NCI-H774 (cell line): ENCODE measurements at places on chromosomes 5 and 9.
A peak's percentile ranks its signal among the peaks of the same experiment; 100 is the strongest.

GRCh38 chr9:77830618-77831285 lies 182.6 kb upstream of the GNA14 start:
- no peak for DNase-seq

GRCh38 chr9:81777482-81777881 lies 88.1 kb upstream of the TLE1 start:
- no peak for DNase-seq

DNA sequence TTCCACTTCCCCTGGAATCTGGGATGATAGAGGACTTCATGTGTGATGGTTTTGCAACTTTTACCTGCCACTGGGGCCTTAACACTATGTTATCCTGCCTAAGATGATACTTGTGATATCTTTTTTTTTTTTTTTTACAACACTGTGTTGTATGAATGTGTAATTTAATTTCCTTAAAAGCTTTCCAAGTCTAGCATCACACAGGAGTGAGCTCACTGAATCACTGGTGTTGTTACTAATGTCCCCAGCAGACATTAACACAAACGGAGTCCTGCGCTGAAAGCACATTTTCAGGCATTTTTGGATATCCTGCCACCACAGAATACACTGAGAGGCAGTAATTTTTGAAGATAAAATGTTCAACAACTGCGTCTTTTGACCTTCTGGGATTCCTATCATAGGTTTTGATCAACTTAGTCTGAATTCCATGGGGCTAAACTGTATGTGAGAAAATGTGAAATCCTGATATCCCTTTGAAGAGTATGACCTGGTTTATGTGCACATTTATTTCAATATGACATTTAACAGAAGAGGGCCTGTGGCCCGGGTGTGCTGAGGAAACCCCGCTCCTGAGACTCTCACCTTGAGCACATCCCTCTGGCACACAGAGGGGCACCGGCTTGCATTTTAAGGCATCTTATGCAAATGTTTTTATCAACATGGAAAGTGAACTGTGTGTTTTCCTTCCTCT lies 118.0 kb downstream of the FSTL4 start:
- no peak for DNase-seq

DNA sequence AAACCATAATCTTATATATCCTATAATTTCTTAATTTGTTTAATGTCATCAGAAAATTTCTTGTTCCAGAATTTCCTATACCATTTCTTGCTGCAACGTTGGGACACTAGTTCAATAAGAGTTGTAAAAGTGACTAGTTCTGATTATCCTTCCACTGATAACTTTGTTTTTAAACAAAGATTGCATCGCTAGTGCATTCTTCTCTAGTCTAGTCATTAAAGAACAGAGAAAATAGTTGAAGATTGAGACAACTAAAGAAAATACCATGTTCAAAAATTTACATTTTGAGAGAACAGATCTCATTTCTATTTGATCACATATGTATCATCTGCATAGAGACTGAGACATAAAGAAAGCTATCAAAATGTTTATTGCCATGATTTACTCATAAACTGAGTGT lies 1888.2 kb downstream of the EFNA5 start:
- no peak for DNase-seq

DNA sequence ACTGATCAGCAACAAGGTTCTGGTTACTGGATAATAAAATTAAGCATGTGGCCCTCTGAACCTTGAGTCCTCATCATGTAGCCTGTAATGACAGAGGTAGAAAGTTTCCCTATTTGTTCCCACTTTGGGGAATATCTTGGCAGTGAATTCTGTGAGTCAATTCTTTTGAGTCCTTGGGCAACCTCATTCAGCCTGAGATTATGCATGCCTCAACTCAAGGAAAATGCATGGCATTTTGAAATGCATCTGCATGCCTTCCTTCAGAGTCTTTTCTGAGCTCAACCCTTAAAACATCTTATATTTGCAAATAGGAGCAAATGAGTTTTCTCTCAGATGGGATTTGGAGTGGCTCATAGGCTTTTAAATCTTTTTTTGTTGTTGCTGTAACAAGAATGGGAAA lies 218.1 kb upstream of the CD180 start:
- DNase-seq, result no peak

DNA sequence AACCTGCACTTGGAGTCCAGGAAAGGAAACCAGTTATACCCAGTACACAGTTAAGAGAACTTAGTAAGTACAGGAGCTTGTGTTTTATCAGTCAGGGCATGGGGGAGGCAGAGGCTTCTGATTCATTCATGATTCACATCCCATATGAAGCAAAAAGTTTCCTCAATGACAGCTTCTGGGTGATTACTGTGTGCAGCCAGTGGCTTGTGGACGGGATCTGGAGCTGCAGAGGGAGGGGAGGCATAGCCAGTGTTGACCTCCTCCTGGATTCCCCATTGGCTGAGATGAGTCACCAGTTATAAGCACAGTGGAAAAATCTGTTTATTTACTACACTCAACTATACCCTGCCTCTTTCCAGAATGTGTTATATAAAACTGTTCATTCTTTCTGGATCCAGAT lies 17.7 kb downstream of the IL31RA start:
- no peak for DNase-seq

DNA sequence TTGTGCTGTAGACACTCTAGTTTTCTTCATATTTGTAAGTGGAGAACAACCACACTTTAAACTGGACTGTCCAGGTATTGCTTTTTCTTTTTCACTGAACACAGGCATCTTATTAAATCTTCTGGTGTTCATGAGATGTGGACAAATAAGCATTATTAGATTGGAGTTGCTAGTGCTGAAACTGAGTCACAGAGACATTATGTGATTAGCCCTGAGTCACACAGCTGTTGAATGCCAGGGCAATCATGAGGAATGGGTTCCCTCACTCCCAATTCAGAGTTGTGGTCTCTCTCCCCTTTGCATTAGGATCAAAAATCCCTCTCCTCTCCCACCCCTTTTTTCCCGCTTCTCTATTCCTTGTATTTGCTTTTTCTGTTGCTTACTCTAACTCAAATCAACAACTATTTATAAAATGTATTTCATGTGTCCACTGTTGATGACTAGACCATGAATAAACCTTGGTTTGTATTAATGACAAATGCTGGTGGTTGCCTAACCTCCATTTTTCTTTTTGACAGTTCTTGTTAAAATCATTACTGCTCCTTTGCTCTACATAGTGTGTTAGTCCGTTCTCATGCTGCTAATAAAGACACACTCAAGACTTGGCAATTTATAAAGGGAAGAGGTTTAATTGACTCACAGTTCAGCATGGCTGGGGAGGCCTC lies 738.2 kb downstream of the BRINP1 start:
- no peak for DNase-seq

DNA sequence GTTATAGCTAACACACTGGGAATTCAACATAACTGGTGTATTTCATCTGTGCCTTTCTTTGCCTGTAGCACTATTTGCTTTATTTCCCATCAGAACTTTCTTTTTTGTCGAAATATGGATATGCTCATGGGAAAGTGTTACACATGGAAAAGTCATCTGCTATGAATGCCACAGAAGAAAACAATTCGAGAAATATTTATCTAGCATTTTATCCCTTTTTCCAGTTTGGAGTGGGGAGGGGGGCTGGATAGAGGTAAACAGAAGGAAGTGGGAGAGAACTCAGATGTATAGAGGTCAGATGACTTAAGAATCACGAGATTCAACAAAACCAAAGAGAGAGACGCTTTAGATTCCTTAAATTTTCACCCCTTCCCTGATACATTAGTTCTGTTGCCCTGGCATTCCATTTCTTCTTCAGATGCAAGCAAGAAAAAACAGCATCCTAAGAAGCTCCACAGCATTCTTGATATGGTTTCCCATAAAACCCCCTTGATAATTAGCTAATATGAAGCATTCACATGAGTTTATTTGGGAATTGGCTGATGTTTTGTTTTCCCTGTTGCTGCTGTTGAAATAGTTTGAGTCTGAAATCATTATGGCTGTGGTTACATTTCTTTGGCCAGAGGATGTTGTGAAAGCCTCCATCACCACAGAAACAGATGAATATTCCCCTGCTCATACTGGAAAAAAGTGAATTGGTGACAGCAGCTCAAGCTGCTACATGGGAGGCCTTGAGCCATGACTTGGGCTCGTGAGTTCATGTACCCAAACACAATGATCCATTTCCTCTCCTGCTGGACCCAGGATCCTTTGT lies 335.8 kb upstream of the DAB2 start:
- no peak for DNase-seq

DNA sequence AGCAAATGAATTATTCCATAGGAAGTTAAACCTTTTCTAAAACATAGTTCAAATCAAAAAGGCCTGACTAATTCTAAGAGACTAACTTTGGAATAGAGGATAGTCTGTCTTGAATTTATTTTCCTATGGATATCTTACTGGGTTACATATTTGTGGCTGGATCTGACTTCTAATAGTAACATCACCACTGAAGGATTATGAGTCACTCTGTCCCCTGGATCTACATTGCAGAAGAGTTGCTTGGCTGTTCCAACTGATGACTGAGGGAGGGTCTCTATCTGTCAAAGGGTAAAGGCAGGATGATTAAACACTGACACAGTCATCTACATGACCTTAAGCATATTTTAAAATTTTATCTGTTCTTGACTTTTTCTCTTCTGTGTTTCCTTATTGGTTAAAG lies 119.6 kb upstream of the FST start:
- no peak for DNase-seq

DNA sequence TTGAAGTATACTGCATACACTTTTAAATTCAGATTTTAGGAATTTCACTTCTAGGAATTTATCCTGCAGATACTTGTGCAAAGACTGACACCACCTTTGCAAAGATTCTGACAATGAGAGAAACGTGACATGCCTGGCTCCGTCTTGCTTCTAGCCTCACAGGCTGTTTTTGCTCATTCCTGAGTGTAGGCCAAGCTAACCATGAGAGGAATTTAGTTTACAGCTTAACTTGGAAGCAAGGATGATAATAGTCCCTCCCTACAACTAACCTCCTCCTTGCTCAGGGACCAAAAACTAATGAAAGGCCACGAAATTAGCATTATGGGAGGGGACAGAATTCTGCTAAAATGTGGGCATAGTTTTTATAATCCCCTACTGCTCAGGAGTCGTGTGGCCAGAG lies 31.1 kb downstream of the C5orf22 start:
- no peak for DNase-seq

- DNase-seq, result no peak
Measured at GRCh38 chr9:85702726-85703289, 38.9 kb downstream of the AGTPBP1 start.

- peak; percentile 90 for DNase-seq
Measured at GRCh38 chr5:173963867-173964441, 25.0 kb upstream of the C5orf47 start.

GRCh38 chr9:33131790-33132772 lies 35.1 kb downstream of the B4GALT1 start:
- DNase-seq, result no peak

DNA sequence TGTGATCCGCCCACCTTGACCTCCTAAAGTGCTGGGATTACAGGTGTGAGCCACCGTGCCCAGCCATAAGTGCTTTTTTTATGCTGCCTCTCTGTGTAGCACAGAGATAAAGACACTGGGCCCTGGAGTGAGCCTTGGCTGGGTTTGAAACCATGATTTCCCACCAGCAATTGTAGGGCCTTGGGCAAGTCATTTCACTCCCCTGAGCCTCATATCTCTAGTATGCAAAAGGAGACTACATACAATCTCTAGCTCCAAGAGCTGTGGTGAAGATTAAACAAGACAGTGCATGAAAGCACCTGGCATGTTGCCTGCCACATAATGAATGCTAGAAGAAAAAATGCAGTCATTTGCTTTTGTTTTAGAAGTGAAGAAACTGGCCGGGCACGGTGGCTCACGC lies 3.9 kb downstream of the FABP6 start:
- DNase-seq, result no peak

DNA sequence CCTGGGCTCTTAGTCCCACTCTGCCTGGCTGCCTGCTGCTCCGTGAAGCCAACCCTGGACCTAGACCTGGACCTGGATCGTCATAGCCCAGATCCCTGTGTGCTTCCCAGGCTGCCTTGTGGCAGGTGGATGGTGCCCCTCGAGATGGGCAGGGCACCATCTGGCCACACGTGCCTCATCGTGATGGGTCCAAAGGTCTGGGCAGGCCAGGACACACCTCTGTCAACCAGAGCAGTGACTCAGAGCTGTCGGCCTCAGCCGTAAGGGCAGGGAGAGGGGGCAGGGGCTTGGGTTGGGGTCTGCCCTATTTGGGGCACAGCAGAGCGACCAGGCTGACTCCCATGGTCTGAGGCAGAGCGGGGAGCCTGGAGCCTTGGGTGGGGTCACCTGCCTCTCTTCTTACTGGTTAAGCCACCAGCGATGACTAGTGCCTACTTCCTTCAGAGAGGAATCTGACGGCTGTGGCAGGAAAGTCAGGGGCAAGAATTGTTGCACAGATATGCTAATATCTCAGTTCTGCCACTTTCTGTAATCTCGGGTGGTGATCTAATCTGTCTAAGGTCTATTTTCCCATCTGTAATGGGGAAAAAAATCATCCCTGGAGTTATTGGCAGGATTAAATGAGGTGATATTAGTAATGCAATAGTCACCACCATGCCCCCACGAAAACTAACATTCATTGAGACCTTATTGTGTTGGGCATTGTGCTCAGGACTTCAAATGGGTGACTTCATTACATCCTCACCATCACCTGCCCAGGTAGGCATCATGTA lies 3.2 kb upstream of the CDHR2 start:
- no peak for DNase-seq

- no peak for DNase-seq
Measured at GRCh38 chr9:26439061-26439624, 453.5 kb downstream of the CAAP1 start.

- DNase-seq, result no peak
Measured at GRCh38 chr9:110088099-110088498, 119.9 kb downstream of the C9orf152 start.

GRCh38 chr5:57601996-57602395 lies 119.4 kb upstream of the ACTBL2 start:
- DNase-seq, result no peak

- no peak for DNase-seq
Measured at GRCh38 chr9:134707031-134707680, 65.6 kb downstream of the COL5A1 start.

GRCh38 chr9:36891341-36891811 lies 142.7 kb downstream of the PAX5 start:
- no peak for DNase-seq

DNA sequence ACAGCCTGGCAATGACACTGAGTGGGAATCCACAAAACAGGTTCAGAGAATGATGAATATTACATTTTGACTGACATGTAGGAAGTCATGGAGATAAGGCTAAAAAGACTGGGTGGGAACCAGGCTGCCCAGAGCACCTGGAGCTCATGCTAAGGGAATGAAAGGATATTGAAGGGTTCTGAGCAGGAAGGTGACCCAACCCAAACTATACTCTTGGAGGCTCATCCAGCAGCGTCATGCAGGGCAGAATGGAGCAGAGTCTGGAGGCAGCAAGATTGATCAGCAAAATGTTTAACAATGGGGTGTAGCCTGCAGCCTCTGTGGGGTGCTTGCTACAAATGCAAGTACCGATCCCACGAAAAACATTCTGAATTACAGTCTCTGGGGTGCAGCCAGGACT lies 120.2 kb downstream of the PSD2 start:
- DNase-seq, result no peak

GRCh38 chr5:148259288-148259687 lies 9.3 kb upstream of the SPINK13 start:
- DNase-seq, result no peak

GRCh38 chr9:127411122-127411521 lies 13.1 kb upstream of the ZNF79 start:
- no peak for DNase-seq
